GM23248 (cell line): ENCODE measurements at places on chromosomes 6 and 20. TPM values are rescaled to one million over a fixed set of nuclear protein-coding genes. Genes with fewer than 3 reads are reported as not detected.

Gene TREM1
- not detected in 2 replicates for total RNA-seq

Gene GJA10
- total RNA-seq, result not detected in 2 replicates

GRCh38 chr6:136723780-136724179 lies 68.5 kb downstream of the MAP3K5 start:
- DNase-seq, result no peak
- H3K4me1 ChIP-seq, result no peaks in the 10 kb centered on the region

DNA sequence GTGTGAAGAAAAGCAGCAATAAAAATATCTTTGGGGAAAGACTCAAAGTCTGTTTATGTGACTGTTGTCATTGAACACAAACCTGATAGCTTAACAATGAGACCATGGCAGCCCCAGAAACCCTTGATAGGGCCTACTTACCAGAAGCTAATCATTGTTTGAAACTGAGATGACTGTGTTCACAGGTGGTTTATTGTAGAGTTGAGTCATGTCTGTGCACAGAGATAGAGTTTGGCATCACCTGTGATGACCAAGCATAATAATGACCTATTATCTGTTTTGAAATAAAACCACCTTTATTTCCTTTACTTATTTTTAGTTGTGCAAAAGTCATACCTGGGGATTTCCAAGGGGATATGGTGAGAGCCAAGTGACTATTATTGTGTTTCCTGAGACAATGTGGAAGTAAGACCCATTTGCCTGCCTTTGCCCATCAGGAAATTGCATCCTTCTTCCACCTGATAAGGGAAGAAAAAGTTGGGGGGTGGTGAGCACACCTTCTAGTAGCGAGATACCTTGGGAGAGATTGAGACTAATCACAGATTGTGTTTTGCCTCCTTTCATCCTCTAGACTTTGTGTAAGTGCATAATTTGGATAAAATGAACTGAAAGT lies 456.9 kb upstream of the JAG1 start:
- no peaks in the 10 kb centered on the region for H3K4me1 ChIP-seq
- H3K27ac ChIP-seq, result no peak overlapping the region
- H3K4me3 ChIP-seq, result no peak overlapping the region
- H3K27me3 ChIP-seq, result peaks cover 6% of the 10 kb centered on the region; the same call in 1 of the 2 replicates
- no peak for DNase-seq
- no peaks in the 10 kb centered on the region for H3K36me3 ChIP-seq
